ENCODE measurements at places on chromosomes 4 and X.

DNA sequence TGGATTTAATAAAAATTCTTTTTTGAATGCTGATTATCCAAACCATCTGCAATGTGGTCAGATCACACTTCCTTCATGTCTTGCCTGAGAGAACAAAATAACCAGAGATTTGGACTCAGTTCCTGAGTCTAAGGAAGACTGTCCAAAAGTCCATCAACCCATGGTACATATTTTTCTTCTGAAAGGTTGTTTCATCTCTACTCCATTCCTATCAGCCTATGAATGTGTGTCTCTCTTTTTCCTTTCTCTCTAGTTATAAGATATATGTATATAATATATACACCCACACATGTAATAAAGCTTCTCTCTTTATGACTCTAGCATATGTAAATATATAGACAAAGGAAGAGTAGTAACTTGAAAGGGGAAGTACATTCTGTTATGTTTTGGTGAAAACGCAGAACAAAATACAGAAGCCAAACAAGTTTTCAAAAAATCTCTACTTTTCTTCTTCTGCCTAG is 226.9 kb downstream of the ARHGAP24 start:
- DNase-seq, result no peak

DNA sequence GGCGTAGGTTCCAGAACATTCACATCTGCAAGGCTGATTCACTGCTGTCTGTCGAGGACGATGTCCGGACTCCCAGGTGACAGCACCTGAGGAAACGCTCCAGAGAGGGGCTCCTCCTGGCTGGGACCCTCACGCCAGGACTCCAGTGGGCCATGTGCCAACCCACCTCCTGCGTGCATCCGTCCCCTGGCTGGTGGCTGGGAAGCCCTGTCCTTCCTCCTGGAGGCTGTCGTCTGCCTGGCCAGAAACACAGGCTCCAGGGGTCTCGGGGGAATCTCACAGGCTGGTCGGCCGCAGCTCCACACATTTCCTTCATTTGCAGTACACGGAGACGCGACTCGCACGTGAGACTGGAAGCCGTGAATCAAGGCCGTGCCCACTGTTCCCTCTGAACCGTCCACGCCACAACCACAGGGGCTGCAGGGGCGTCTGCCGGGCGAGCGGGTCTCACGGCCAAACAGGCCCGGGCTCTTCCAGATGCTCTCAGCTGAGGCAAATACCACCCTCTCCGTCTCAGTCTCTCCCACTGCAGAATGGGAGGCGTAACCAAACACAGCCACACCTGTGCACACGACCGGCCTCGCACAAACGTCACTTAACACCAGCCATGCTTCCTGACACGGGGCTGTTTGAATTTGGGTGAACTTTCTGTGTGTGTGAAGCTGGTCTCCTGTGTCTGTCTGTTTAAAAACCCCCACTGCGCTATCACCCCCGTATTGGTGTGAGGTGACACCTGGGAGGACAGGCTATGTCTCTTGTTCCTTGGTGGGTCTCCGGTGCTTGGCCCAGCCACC is 38.7 kb upstream of the MXD4 start:
- DNase-seq, result no peak

DNA sequence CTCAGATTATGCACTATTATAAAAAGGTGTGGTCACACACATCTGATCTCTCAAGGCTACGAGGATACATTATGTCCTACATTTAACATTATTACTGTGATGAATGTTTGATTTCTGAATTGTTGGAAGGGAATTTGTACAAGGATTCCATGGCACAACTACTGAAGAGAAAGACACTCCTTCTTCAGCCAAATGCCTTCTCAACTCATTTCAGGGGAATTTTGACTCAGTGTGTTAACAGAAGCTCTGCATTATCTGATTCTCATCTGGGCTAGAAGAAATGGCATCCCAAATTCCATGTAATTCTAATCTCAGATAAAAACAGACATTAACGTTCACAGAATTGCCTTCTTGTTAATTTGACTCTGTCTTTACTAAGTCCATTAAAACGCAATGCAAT is 477.7 kb downstream of the PDGFC start:
- DNase-seq, result no peak

- DNase-seq, result peak; percentile 16
Observed at GRCh38 chrX:55908661-55909212, 191.2 kb downstream of the RRAGB start.

- no peak for DNase-seq
Observed at GRCh38 chr4:71533121-71533520, 194.3 kb downstream of the SLC4A4 start.

DNA sequence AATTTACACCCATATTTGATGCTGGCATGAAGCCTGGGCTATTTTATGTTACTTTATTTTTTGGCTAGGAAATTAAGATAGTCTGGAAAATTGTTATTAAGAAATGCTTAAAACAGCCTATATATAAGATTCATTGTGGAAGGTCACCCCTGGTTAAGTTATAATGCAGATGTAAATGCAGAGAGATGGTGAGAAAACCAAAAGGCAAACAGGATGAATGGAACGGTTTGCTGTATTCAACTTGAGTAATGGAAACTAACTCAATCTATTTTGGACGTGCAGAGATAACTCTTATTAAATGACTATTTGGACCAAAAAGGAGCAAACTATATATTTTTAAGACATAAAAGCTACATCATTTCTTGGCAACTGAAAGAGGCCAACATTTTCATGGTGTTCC is 446.3 kb upstream of the FRG1 start:
- no peak for DNase-seq

DNA sequence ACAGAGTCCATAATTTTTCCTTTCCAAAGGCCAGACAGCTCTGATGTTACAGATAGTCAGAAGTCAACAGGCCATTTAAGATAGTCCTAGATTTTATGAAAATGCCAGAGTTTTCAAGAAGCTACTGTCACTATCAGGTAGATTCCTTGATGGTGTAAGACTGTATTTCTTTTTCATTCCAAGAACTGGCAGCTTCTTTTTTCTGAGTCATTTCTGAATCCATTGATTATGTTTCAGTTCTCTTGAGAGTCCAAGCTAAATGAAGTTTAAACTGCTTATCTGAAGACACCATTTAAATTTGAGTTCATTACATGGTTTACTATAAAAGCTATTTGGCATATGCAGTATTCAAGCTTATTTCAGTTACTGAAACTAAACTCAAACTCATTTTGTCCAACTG is 44.6 kb downstream of the RASSF6 start:
- peak; percentile 2 for DNase-seq

DNA sequence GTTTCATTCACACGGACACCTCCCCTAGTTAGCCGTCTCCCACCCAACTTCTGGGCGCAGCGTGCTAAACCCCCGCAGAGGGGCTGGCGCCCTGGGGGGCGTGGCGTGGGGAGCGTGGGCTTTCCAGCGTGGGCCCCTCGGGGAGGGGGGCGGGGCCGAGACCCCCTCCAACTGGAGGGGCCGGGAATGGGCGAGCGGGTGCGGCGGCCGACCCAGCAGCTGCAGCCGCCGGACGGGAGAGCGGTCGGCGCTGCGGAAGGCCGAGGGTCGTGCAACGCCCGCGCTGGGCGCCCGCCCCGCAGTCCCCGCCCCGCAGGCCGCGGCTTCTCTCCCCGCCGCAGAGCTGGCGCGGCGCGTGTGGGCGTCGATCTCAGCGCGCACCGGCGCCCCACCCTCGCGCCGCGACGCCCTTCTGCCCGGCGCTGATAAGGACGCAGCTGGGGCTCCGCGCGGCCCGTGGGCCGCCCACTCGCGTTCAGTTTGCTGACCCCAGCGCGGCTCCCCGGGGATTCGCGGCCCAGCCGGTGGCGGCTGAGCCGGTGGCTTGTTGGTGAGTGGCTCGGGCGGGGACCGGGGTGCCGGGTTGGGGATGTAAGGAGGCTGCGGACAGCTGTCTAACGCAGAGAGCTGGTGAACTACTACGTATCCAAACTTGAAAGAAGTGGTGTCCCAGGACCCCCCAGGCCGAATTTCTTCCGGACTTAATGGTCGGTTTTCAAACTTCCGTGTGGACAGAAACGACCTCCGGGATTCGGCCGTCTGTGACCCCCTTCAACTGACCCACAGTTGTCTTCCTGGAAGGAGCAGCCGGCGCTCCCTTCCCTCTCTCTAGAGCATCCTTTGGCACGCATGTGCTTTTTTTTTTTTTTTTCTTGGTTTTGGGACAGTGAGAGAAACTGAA is 1.5 kb downstream of the FHDC1 start:
- no peak for DNase-seq

DNA sequence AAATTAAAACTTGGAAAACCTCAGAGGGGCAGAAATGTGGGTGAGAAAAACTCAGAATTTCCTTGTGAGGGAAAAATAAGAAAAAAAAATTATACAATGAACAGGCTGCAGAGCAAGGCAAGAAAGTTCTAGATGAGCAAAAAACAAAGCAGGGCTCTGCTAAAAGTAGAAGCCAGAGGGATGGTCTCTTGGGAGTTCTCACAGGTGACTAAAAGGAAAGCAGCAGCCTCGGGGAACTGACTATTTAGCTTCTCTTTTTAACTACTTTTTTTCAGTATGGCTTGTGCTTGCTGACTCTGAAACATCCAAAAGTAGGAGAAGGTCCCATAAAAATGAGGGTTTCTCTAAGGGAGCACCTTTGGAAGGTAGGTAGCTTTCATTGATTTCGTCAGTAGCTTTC is 36.4 kb downstream of the PCDH19 start:
- no peak for DNase-seq

- no peak for DNase-seq
Observed at GRCh38 chr4:3332498-3332897, 39.7 kb downstream of the RGS12 start.

DNA sequence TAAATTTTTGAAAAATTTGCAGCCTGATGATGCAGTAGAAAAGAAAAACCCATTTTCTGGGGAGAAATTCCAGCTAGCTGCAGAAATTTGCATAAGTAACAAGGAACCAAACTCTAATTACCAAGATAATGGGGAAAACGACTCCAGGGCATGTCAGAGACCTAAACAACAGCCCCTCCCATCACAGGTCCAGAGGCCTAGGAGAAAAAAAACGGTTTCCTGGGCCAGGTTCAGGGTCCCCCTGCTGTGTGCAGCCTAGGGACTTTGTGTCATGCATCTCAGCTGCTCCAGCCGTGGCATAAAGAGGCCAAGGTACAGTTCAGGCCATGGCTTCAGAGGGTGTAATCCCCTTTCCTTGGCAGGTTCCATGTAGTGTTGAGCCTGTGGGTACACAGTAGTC is 733.7 kb upstream of the CT83 start:
- DNase-seq, result no peak

DNA sequence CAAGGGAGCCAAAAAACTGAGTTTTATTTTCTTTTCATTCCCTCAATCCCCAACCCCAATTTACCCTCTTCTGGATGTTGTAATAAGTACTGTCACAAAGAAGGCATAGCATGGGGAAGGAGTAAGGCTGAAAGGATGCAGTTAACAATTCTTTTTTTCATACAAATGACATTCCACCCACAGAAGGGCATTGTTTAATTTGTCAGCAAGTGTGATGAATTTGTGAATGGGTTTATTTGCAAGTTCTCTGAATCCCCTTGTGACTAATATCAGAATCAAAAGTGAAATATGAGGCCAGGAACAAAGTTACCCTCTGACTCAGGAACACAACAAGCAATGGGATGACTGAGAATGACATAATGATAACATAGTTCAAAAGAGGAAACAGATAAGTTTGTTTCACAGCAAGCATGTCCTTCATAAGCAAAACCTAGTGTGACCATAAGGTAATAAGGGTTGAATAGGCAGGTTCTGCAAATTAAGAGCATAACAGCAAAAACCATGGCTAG is 2.1 kb downstream of the GEMIN8 start:
- peak; percentile 82 for DNase-seq

GRCh38 chr4:76200771-76201231 is 12.8 kb downstream of the SCARB2 start:
- DNase-seq, result no peak

DNA sequence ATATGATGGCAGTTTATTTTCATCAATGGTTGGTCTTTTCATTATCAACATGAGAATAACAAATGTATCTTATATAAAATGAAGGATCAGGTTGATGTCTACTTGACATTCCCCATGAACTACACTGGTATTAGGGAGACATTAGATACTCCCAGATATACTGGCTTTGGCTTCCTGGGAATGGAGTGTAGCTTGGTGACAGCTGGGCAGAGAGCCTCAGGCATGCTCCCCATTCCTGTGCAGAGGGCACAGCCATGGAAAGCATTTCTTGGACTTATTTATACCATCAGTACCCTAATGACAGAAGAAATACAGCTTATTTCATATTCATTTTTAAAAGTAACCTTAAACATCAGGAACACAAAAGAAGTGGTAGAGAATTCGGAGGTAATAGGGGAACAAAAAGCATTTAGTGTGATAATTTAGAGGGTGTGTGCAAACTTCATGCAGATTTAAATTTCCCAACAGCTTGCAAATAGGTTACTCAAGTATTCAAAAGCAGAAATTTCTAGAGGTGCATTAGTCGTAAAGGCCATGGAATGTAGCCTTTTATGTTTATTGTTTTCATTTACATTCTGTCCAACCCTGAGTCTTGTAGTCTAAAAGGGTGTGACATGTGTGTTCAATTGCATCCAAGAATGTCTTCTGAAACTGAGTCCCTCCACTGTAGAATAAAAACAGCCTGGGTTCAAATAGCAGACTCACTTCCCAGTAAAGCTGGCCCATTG is 573.8 kb downstream of the KCNIP4 start:
- DNase-seq, result no peak

DNA sequence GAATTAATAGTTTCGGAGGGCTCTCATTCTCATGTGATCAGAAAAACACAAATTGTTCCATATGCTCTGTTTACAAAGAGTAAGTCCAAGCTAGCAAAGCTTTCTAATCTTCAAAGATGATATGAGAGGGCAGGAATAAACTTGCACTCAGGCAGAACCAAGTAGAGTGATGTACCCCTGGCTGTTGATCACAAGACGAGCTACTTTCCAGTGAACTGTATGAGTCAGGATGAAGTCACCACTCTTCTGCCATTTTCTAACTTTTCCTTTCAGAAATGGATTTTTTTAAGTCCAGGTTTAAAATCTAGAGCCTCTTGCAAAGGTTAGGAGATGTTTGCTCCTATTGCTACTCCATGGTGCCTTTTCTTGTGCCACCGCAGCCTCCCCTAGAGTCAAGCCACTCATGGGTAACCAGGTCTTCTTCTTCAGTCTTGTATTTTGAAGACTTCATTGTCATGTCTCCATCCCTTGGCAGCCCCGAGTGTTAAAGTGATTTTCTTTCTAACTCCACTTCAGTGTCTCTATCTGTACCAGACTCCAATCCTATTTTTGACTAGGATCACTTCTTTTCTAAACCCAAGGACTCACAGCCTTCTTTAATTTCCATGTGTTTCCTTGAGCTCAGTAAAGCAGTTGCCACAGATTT is 171.9 kb upstream of the GALNT7 start:
- peak; percentile 2 for DNase-seq

- peak; percentile 25 for DNase-seq
Observed at GRCh38 chr4:76563454-76564122, 128.6 kb downstream of the SHROOM3 start.

DNA sequence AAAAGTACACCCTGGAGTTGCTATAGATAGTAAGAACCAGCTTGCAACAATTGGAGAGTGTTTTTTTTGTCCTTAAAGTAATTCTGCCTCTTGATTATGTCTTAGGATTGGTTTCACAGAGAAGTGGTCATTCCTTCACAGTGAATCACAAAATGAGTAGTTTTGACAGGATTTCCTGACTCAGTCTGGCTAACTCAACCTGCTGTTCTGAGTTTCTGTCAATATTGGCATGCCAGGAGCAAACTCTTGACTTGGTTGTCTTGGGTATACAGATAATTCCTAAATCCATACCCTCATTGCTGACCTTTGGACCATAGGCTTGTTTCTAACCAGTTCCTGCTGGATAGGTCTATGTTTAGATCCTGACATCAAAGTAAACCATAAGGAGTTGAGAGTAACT is 9.4 kb downstream of the FHIP1A start:
- no peak for DNase-seq

- no peak for DNase-seq
Observed at GRCh38 chr4:144362366-144362765, 221.8 kb upstream of the GYPA start.

GRCh38 chrX:135434258-135435138 is 12.8 kb downstream of the SMIM10L2A start:
- no peak for DNase-seq

All from activated CD4-positive, alpha-beta T cell treated with anti-CD3 and anti-CD28 coated beads, Interleukin-2, Interleukin-6, amounts not matched to agents 100 ng/mL and 50 ng/mL, durations not matched to agents 16 hours and 8 hours (primary cell).